Suppressor macrophage treated with lipopolysaccharide for 1 hour (primary cell): ENCODE measurements at places on chromosomes 7 and 10.

- peak; percentile 64 for DNase-seq
Observed at GRCh38 chr10:3666525-3667302, 118.3 kb downstream of the KLF6 start.

DNA sequence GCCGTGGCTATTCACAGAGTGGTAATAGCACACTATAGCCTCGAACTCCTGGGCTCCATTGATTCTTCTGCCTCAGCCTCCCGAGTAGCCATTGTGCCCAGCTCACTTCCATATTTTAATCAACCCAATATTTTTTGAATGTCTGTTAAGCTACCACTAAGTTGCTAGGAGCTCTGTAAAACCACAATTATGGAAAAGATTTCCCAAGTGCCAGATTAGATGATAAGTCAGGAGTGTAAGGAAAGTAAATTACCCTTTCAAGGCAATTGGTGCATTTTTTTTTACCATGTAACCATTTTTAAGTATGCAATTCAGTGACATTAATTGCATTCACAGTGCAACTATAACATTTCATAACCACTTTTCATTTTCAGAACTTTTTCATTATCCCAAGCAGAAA, 87.5 kb upstream of the GATAD1 start:
- no peak for DNase-seq

GRCh38 chr10:103077491-103078308, 115.4 kb downstream of the NT5C2 start:
- DNase-seq = no peak

GRCh38 chr10:127485153-127485857, 63.8 kb upstream of the NPS start:
- DNase-seq = no peak

DNA sequence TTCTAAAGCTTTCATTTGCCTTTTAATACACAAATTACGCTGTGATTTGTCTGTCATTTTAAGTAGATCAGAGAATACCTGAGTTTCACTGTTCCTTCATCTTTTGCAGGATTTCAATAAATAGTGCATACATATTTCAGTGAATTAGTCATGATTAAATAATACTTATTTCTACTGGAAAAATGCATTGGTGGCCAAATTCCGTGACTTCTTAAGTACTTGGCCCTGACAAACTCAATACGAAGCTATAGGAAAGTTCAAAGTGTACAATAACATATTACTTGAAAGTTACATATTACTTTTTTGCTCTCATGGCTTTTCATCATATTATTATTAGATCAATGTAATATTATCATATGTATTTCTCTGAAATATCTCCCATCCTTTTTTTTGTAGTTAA, 16.1 kb upstream of the PLXDC2 start:
- no peak for DNase-seq

- DNase-seq = no peak
Observed at GRCh38 chr7:45986355-45987298, 65.6 kb upstream of the IGFBP3 start.

DNA sequence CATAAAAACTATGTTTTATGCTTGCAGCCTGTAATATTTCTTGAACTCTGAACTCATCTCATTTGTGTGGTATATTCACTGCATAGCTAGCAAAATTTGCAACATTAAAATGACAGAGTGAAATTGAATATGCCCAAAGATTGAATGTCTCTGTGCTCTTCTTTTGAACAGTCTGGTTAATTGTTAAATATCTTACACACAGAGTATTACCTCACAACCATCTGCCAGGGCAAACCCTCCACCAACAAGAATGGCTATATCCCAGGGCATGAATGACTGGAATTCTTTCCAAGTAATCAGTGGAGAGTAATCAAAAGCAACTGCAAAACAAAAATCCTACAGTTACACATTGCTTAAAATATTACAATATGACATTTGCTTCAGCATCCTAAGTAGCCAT, 76.9 kb downstream of the SLC13A1 start:
- DNase-seq = no peak

- DNase-seq = no peak
Observed at GRCh38 chr7:117402109-117402508, 25.2 kb downstream of the ASZ1 start.

- DNase-seq = peak; percentile 24
Observed at GRCh38 chr10:73117976-73118743, 7.9 kb downstream of the NUDT13 start.

DNA sequence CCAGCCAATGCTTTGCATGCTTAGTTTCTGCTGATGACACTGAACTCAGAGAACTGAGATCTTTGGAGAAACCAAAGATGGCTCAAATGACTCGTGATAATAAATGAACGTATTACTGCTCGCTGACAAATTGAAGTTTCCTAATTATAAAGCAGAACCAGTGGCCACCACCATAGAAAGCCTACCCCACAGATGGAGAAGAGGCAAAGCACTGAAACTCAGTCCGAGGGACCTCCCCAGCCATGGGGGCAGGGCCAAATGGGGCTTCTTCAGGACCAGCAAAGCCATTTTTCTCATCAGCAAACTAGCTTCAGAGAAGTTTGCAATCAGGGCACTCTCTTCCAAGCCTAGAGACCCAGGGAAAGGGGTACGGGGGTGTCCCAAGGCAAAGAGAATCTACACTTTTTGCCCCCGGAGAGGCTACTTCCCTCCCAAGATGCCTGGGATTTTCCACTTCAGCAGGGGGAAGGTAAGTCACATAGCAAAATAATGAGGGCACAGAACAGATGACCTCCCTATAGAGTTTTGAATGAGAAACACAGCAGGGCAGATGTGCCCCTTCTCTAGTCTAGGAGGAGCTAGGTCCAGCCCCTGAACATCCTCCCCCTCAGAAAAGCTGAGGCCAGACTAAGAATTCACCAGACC, 4.3 kb upstream of the IL6 start:
- DNase-seq = peak; percentile 90

DNA sequence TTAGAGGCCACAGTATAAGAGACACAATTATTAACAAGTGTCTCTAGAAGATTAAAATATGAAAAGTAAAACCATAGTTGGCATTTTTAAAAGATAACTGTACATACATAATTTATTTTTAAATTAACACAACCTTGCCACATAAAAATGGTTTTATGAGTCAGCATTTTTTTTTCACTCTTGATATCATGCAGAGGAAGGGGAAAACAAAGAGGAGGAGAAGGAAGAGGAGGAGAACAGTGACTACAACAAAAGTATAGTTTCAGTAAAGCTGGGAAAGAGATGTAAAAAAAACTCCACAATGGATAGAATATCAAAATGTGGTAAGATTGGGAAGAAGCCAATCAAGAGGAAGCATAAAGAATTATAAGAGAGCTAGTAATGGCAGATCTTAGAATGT, 34.0 kb downstream of the CH25H start:
- DNase-seq = no peak

DNA sequence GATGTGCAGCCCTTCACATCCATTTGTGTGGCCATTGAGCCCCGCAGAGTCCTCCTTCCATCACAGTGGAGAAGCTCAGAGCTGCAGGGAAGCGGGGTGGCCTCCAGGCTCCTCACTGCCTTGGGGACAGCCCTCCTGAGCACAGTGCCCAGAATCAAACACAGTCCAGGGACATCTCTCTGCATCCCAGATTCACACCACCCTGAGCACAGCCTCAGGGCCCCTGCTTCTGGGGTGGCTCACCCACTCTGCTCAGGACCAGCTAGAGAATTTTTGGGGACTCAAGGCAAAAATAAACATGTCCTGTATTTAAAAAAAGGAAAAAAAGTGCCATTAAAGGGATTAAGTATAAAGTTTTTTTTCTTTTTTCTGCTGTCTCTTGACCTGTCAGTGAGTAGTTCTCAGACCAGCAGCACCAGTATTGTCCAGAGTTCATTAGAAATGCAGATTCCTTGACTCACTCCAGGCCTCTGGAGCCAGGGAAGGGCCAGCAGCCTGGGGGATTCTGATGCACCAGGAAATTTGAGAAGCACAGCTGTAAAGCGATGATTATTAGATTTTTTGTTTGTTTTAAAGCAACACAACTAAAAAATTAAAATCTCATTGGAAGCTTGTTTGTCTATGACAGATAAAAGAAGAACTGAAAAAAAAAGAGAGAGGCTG, 61.6 kb downstream of the ARHGAP22 start:
- DNase-seq = no peak

DNA sequence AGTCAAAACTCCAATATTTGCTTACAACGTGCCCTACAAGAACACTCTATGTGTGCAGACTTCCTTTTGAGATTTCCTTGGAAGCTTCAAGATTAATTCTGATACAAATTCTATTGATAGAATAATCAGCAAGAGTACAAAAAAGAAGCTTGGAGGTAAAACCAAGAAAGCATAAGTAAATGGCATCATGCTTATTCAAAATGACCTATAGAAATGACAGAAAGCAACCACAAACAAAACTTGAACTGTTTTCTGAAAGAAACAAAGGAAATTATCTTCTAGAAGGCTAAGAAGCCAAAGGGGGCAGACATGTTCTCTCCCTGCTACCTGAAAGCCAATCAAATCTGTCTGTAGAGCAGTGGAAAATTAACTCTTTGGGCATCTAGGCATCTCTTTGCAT, 73.0 kb downstream of the CTNNA3 start:
- DNase-seq = no peak

GRCh38 chr10:108560488-108560887, 1362.8 kb downstream of the XPNPEP1 start:
- no peak for DNase-seq

DNA sequence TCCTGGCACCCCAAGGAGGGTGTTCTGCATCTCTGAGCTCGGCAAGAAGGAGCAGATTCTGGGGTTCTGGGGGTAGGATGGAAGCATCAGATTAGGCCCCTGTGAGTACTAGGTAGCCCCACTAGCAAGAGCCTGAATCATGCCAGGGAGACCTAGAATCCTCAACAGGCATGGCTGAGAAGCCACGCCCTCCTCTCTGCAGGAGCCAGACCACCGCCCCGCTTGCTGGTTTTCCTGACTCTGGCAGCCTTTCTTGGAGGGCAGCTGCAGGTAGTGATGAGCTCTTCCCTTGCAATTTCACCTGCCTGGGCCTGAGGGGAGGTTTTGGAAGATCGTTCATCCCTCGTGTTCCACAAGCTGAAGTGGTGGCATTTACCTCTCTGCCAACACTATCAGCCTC, 68.9 kb upstream of the PRLHR start:
- no peak for DNase-seq

DNA sequence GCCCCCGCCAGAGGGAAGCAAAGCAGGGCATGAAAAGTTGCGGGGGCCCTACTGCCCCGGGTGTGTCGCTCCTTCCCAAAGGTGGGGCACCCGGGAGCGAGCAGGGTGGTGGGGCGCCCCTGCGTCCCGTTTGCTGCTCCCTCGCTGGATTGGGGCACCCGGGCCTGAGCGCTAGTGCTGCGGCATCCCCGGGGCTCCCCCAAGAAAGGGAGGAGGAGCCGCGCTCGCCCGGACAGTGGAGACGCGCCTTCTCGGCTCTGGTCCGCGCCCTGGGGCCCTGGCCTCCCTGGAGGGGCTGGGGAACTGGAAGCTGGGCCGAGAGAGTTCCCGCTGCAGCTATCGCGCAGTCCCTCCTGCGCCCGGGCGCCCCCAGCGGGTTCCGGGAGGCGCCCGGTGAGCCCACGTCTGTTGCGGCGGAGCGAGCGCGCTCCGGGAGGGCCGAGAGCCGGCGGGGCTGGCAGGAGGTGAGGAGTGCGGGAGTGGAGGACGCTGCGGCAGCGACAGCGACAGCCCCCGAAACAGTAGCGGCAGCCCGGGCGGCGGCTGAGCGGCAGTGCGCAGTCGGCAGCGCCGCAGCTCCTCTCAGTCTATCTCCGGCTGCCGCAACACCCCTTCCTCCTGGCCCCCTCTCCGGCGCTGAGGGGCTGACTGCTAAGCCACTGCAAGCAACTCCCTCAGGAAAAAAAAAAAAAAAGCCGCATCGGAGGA, 504 bp upstream of the BMPER start:
- DNase-seq = no peak

DNA sequence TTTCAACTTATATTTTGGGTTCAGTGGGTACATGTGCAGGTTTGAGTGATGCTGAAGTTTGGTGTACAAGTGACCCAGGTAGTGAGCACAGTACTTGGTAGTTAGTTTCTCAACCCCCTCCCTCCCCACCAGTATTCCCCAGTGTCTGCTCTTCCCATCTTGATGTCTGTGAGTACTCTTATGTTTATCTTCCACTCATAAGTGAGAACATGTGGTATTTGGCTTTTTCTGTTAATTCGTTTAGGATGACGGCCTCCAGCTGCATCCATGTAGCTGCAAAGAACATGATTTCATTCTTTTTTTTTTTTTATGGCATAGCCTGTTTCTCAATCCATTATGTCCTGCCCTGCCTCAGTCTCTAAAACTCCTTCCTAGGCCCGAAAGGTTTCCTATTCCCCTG, 222.1 kb downstream of the WDR37 start:
- no peak for DNase-seq

- no peak for DNase-seq
Observed at GRCh38 chr10:14880229-14880628, 1.6 kb downstream of the SUV39H2 start.

DNA sequence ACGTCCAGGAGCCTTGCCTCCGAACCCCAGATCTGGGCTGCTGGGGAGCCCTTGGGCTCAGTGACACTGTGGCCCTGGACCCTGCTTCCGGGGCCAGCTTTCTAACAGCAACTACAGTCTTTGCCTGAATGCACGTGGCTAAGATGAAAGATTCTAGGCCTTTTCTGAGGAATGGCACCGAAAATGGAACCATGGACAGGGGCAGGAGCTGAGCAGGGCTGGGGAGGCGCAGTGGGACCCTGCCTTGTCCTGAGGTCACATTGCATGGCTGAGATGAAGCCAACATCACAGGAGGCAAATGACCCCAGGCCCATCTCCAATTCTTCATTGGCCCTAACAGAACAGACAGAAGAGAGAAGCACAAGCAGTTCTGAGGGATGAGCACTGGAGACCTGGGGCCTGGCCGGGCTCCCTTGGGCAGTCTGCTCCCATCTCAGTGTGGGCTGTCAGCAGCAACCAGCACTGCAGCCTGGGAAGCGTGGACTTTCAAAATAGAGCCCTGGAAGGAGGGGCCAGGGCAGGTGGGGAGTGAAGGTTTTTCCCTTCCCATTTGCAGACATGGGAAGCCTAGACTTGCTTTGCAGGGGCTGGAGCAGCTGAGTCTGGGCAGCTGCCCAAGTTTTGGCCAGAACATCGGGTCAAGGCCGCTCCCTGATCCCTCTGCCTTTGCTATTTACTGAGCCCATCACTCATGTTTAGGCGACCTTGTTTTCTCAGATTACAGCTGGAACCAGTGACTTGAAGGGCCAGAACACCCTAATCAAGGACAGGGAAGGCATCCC, 114.4 kb upstream of the TCERG1L start:
- DNase-seq = no peak

DNA sequence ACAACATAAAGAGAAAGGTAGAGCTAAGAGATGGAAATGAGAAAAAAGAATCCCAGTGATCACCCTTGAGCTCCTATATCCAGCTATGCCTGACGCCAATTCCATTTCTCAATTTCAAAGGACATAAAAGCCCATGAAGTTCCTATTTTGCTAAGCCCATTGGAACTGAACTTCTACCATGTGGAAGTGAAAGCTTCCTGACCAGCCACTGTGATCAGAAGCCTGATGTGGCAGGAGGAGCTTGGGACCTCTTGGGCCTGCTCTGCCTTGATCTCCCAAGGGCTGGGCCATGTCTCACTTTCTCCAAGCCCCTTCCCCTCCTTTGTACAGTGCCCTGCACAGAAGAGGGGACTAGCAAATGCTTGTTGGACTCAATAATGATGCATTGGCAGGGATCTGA, 52.7 kb downstream of the PRLHR start:
- DNase-seq = no peak

- no peak for DNase-seq
Observed at GRCh38 chr7:77488986-77489385, 48.1 kb upstream of the PTPN12 start.
